ENCODE measurements at places on chromosomes 12 and 14.

GRCh38 chr12:6888360-6888759 lies 15.3 kb upstream of the SPSB2 start:
- no peak for DNase-seq

DNA sequence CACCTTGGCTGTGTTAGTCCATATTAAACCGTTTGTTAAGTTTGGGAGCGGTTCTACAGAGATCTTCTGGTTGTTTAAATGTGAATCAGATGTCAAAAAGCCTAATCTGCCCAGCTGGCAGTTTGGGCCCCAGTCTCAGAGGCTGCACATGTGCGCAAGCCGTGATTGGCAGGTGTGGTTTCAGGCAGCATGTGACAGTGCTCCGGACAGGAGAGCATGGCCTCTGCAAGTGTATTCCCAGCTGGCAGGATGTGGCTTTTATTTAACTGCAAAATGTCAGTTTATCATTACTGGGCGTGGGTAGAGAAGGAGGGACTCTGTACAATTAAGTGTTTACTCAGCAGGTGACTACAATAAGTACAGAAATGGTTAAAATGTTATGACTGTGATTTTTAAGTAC lies 77.5 kb downstream of the PELI2 start:
- peak; percentile 57 for DNase-seq

DNA sequence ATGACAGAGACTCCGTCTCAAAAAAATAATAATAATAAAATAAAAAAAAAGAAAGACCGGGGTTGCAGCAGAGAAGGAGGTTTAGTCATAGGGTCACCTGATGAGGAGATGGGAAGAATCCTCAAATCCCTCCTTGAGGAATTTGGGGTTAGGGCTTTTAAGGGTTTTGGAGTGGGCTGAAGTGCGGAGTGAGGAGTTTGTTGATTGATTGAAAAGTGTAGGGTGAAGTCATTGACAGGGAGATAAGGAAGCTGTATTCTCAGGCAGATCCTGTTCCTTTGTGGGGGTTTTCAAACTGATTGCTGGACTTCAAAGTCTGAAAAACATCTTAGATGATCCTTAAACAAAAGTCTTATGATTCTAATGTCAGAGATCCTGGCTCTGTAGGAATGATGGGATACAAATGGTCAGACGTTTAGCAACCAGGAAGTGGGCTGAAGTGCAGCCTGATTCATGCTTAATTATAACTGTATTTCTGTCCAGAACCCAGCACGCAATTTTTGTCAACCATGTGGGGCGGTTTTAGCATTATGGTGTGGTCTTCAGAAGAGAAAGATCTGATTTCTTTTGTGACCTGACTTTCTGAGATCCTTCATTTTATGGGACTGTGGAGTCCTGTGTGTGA lies 16.0 kb downstream of the FNTB start:
- no peak for DNase-seq

GRCh38 chr14:64422005-64422404 lies 33.9 kb downstream of the MTHFD1 start:
- DNase-seq, result no peak

DNA sequence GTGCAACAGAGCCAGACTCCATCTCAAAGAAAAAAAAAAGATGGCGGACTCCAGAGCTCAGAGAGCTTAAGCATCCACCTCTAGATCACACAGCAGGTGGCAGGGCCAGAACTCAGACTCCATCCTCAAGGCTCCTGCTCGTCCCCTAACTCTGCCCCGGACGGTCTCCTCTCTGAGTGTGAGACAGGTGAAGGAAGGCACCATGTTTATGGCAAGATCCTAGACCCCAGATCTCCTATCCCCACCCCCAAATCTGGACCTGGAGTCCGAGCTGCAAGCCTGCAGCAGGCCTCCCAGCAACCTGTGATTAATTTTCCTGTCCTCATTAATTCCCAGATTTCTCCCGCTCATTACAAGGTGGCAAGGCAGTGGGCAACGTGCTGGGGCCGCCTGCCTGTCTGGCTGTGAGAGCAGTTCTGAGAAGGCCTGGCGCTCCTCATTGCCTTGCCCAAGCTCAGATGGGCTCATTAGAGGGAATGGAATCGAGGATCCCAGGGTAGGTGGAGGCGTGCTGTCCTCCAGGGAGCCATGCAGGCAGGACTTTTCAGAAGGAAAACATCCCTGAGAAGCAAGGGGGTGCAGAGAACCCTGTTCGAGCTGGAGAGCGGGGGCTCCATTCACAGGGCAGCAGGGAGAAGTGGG lies 296.6 kb upstream of the RTL1 start:
- DNase-seq, result peak; percentile 13

DNA sequence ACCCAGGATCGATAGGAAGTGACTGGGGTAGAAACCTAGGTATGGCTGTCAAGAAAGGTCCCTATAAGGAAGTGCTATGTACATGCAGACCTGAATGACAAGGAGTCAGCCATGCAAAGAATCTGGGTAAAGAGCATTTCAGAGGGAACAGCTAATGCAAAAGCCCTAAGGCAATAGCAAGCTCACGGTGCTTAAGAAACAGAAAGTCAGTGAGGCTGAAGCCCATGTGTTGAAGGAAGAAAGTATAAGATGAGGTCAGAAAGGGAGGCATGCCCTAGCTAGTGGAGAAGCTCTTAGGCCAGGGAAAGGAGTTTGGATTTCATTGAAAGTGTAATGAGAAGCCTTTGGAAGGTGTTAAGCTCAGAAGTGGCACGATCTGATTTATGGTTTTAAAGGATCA lies 6.0 kb upstream of the ADCY6 start:
- no peak for DNase-seq

DNA sequence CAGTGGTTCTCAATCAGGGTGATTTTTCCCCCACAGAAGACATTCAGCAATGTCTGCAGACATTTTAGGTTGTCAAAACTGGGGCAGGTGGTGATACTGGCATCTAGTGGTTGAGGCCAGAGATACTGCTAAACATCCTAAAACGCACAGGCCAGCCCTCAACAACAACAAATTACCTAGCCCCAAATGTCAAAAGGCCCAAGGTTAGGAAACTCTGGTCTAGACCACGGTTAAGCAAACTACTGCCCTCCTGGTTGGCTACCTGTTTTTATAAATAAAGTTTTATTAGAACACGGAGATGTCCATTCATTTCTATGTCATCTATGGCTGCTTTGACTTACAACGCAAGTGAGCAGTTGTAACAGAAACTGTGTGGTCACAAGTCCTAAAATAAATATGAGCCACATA lies 186.7 kb downstream of the EFCAB11 start:
- no peak for DNase-seq

GRCh38 chr12:122308811-122309210 lies 42.5 kb upstream of the VPS33A start:
- DNase-seq, result no peak

DNA sequence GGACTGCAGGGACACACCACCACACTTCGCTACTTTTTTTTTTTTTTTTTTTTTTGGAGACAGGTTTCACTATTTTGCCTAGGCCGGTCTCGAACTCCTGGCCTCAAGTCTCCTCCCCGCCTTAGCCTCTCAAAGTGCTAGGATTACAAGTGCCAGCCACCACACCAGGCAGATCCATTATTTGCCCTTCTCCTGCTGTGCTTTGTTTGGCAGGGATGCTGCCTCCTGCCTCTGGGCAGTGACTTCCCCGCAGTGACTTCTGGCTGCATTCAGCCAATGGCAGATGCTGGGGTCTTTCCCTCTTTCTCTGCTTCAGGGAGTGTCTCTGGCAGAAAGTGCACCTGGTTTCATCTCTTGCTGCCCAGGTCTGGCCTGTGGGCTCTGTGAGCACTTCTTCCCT lies 6.7 kb upstream of the MORN3 start:
- no peak for DNase-seq

GRCh38 chr12:67193704-67194103 lies 75.5 kb upstream of the CAND1 start:
- peak; percentile 35 for DNase-seq

- no peak for DNase-seq
Observed at GRCh38 chr12:96112733-96113132, 77.3 kb upstream of the LTA4H start.

DNA sequence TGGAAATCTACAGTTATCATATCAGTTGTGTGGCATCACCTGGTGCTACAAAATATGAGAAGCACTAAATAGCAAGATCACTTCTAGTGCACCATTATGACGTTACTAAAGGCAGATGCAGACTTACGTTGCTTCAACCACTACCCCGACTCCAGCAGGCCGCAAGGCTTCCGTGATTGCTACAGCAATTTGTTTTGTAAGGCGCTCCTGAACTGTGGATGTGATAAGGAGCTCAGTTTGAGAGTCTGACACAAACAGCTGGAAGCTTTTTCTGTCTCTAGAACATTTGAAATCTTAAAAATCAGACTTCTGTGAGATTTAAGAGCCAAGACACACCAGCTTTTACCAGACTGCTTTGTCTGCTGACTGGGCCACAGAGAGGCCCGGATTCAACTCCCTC lies 57.0 kb downstream of the GCH1 start:
- no peak for DNase-seq

- DNase-seq, result no peak
Observed at GRCh38 chr12:31900271-31900670, 58.9 kb upstream of the RESF1 start.

DNA sequence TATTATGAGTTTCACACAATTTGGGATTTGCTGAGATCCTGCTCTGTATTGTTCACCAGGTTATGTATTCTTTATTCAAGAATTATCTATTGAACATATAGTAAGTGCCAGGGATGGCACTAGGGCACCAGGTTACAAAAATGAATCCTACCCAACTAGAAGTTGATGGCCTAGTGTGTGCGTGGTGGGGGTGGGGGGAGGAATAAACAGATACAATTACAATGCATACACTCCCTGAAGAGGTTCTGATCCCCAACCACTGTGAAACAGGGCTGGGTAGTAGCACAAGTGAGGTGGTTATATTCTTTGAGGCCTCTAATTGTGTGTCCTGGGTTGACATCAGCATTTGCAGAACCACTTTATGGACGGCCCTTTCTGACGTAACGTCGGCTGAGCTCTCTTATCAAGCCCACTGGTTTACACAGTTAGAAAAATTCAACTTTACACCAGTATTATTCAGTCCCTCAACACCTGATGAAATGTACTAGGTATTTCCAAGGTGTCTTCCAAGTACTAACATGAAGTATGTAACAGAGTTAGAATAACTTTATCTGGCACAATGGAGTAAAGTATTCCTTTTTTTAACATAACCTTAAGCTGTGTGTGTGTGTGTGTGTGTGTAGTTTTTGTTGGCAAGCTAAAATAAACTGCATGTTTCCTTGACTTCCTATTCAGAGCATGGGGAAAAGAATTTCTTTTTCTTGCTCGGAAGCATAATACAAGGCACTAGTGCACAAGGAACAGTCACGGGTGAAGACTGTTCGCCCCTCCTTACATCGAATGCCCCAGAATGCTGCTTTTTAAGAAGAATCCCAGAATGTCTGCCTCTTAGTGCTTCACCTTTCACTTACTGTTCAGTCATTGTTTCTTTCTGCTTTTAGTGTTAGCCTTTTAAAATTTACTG lies 8.1 kb upstream of the GLRX5 start:
- DNase-seq, result no peak

- no peak for DNase-seq
Observed at GRCh38 chr14:39991041-39991440, 558.8 kb upstream of the FBXO33 start.

- no peak for DNase-seq
Observed at GRCh38 chr12:27553941-27554340, 29.9 kb downstream of the PPFIBP1 start.

- DNase-seq, result no peak
Observed at GRCh38 chr14:21241218-21241819, 27.9 kb downstream of the HNRNPC start.

GRCh38 chr12:81084811-81085350 lies 7.0 kb downstream of the ACSS3 start:
- DNase-seq, result no peak

GRCh38 chr14:90567191-90567590 lies 170.4 kb downstream of the CALM1 start:
- no peak for DNase-seq

- no peak for DNase-seq
Observed at GRCh38 chr12:94710933-94711332, 60.6 kb upstream of the TMCC3 start.

DNA sequence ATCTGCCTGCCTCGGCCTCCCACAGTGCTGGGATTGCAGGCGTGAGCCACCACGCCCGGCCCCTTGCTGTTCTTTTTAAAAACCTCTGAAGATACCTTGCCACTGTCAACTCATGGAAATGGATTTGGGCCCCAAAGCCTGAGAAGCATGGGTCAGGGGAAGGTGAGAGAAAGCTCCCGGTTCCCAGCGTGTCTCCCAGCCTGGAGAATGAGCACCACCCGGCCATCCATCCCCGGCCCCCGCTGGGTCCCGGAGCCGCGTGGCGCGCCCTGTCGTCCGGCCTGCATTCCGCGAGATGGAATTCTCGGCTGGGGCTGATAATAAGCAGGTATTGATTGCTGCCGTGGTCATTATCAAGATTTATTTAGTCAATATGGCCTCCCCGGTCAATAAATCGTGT lies 126.5 kb upstream of the MYL2 start:
- no peak for DNase-seq

- no peak for DNase-seq
Observed at GRCh38 chr14:103070971-103071542, 13.0 kb upstream of the LBHD2 start.

GRCh38 chr12:126418400-126418799 lies 1353.2 kb downstream of the AACS start:
- DNase-seq, result no peak

DNA sequence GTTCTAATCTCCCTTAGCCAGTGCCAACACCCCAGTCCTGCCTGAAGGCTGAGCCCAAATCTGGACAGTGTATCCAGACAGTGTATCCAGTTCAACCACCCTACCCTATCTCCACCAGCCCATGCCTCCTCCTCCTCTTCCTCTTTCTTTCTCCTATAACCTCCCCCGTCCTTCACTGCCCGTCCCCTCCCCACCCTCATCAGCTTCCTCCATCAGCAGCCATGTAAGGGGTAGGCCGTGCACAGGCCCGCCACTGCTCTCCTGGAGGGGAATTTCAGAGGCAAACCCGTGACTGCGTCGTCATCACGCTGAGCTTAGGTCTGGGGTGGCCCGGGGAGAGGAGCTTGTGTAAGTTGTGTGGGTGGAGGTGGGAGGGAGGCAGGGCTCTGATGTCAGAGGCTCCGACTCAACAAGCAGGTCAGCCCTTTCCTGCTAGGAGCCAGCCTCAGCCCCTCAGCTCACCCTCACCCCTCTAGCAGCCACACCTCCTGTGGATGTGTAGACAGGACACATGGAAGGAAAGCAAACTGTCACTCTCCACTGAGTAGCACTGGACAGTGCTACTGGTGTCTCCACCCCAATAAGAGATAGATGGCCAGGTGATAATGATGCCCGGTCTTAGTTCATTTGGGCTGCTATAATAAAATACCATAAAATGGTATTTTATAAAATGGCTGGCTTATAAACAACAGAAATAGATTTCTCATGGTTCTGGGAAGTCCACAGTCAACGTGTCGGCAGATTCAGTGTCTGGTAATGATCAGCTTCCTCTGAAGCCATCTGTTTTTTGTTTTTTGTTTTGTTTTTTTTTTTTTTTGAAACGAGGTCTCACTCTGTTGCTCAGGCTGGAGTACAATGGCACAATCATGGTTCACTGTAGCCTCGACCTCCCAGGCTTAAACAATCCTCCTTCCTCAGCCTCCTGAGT lies 50.5 kb downstream of the IRF2BPL start:
- peak; percentile 41 for DNase-seq
